ENCODE measurements at places on chromosomes 12 and 14. TPM values are rescaled to one million over a fixed set of nuclear protein-coding genes. Genes with fewer than 3 reads are reported as not detected.

- H3K4me3 ChIP-seq = no peak overlapping the region
- no peak overlapping the region for H3K27ac ChIP-seq
- no peaks in the 10 kb centered on the region for H3K27me3 ChIP-seq
- no peaks in the 10 kb centered on the region for H3K36me3 ChIP-seq
Observed at GRCh38 chr14:77912754-77913556, 113.0 kb downstream of the ADCK1 start.

- peak overlapping the region; percentile 82 for H3K4me3 ChIP-seq
- DNase-seq = no peak
- no peaks in the 10 kb centered on the region for H3K4me1 ChIP-seq
- H3K36me3 ChIP-seq = no peaks in the 10 kb centered on the region
Observed at GRCh38 chr14:92122351-92122677, 545 bp downstream of the CPSF2 start.

DNA sequence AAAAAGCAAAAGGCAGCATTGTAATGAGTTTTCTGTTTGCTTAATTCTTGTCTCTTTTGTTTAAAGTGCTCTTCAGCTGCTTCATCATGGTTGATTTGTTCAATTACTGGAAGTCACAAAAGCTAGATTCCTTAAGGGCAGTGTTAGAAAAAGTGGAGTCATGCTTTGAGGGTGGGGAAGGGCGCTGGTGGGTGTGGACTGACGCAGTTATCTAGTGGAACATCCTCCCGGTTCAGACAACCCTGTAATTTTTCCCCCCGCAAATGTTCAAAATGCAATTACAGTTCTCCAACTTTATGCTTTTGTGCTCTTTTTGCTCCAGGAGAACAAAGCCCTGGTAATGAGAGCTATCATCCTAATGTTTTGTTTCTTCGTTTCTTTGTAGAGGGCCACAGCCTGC is 2.1 kb downstream of the AKAP6 start:
- no peak for DNase-seq
- no peaks in the 10 kb centered on the region for H3K27me3 ChIP-seq
- no peaks in the 10 kb centered on the region for H3K4me1 ChIP-seq
- no peaks in the 10 kb centered on the region for H3K36me3 ChIP-seq

DNA sequence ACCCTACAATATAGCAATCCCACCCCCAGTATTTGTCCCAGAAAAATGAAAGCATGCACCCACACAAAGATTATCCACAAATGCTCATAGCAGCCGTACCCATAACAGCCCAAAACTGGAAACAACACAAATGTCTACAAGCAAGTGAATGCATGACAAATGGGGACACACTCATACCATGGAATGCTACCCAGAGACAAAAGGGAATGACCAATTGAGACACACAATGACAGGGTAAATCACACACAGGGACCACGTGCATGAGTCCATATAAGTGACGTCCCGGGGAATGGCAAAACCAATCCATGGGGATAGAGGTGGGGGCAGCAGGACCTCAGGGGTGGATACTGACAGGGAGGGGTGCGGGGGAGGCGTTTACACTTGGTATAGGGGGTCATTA is 33.4 kb downstream of the SCARB1 start:
- no peaks in the 10 kb centered on the region for H3K4me1 ChIP-seq
- no peak for DNase-seq
- no peaks in the 10 kb centered on the region for H3K27me3 ChIP-seq
- no peaks in the 10 kb centered on the region for H3K36me3 ChIP-seq
- H3K27ac ChIP-seq = no peak overlapping the region
- H3K4me3 ChIP-seq = no peak overlapping the region

DNA sequence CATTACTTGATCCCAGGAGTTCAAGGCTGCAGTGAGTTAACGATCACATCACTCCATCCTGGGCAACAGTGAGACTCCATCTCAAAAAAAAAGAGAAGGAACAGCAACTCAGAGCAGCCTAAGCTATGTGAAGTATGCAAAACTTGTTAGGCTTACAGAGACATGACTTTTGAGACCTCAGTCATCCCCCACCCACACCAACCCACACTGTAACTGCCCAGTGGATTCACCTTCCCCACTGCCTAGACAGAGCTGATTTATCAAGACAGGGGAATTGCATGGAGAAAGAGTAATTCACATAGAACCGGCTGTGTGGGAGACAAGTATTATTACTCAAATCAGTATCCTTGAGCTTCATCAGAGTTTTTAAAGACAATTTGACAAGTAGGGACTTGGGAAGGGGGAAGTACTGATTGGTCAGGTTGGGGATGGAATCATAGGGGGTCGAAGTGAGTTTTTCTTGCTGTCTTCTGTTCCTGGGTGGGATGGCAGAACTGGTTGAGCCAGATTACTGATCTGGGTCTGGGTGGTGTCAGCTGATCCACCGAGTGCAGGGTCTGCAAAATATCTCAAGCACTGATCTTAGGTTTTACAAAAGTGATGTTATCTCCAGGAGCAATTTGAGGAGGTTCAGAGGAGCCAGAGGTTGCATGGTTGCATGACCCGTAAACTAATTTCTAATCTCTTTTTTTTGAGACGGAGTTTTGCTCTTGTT is 6.2 kb upstream of the WDR89 start:
- no peaks in the 10 kb centered on the region for H3K36me3 ChIP-seq
- H3K4me1 ChIP-seq = no peaks in the 10 kb centered on the region
- H3K27ac ChIP-seq = no peak overlapping the region
- no peak for DNase-seq

DNA sequence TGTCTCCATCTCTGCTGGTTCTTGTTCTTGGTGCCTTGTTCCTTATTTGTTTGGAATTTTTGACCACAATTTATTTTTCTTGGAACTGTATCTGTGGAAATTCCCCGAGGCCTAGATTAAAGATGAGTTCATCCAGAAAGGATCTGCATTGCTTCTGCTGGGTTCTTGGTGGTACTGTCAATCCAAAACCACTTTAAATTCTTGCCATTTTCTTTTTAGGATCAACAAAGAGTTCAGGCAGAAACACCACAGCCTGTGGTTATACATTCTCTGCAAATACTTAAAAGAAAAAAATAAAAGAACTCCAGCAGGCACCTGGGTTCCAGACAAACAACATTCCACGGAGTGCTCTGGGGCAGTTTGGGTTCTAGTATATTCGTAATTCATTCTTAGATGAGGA is 6.0 kb upstream of the VAMP1 start:
- no peak overlapping the region for H3K4me3 ChIP-seq
- no peak for DNase-seq
- peaks cover 1% of the 10 kb centered on the region for H3K27me3 ChIP-seq
- H3K4me1 ChIP-seq = no peaks in the 10 kb centered on the region

- H3K36me3 ChIP-seq = no peaks in the 10 kb centered on the region
- DNase-seq = no peak
- no peaks in the 10 kb centered on the region for H3K27me3 ChIP-seq
- H3K4me1 ChIP-seq = no peaks in the 10 kb centered on the region
- no peak overlapping the region for H3K27ac ChIP-seq
- no peak overlapping the region for H3K4me3 ChIP-seq
Observed at GRCh38 chr12:102913453-102914226, 3.4 kb downstream of the PAH start.

GRCh38 chr12:121568971-121569751 is 11.7 kb downstream of the KDM2B start:
- H3K27ac ChIP-seq = no peak overlapping the region
- no peaks in the 10 kb centered on the region for H3K27me3 ChIP-seq

DNA sequence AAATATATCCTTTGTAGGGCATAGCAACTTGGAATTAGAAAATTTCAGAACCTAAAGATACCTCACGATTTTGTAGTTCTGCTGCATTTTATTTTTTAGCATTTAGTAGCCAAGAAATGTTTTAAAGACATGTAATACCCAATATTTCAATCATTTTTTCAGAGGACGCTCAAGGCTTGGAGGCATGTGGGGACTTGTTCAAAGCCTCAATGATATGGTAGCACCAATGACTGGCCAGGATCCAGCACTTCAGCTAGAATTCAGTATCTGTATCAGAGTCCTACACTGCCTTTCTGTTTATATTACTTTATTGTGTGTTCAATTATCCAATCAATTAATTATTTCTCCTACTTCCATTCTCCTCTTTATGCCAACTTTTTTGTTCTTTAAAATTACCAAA is 154.8 kb upstream of the NEDD1 start:
- no peak for DNase-seq
- H3K4me3 ChIP-seq = no peak overlapping the region
- H3K36me3 ChIP-seq = no peaks in the 10 kb centered on the region
- H3K27ac ChIP-seq = no peak overlapping the region
- H3K27me3 ChIP-seq = peaks cover 2% of the 10 kb centered on the region

DNA sequence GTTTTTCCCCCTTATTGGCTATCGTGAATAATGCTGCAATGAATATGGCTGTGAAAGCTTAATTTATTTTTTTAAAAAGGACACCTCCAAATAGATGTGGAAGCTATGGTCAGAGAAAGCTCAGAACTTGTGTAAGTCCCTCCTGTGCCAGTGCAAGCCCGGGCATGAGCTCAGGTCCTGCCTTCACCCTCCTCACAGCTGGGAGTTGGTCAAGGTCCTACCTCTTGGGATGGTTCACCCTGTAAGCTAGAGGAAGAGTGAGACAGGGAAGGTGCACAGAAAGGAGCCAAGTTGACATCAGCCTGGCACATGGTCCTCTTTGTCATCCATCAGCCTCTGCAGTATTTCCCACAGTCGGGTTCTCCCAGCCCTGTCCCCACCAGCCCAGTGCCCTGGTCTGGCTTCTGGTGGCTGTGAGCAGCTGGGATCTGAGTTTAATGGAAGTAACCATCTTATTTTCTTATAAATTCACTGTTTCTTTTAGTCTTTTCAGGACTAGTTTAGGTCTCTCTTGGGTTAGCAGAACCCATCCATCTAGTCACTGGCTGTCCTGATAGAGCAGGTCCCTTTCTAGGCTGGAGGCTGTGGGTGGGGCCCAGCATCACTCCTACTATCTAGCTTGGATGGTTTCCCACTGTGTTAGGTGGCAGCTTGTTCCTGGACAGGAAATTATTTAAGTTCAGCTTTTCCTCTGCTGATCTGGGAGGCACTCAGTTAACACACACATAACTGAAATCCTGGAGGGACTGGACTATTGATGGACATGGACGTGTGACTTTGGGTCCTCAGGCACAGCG is 11.8 kb upstream of the PLEKHG3 start:
- no peaks in the 10 kb centered on the region for H3K36me3 ChIP-seq
- H3K27me3 ChIP-seq = no peaks in the 10 kb centered on the region
- H3K4me1 ChIP-seq = no peaks in the 10 kb centered on the region
- no peak for DNase-seq
- H3K27ac ChIP-seq = no peak overlapping the region

- peak overlapping the region; percentile 65 for H3K4me3 ChIP-seq
- no peaks in the 10 kb centered on the region for H3K36me3 ChIP-seq
- H3K4me1 ChIP-seq = no peaks in the 10 kb centered on the region
- DNase-seq = no peak
Observed at GRCh38 chr12:28191051-28192048, 1.1 kb downstream of the CCDC91 start.

Gene FAM90A1
- total RNA-seq = 0.27 TPM

Gene FGF6
- total RNA-seq = not detected

Gene ST8SIA1
- 9.0 TPM for total RNA-seq

Gene PLCZ1
- not detected for total RNA-seq

Gene EIF2S3B
- 0.69 TPM for total RNA-seq

Gene MANSC4
- not detected for total RNA-seq

Gene LMNTD1
- total RNA-seq = not detected
